AG09319 (cell line): ENCODE measurements at places on chromosomes 5 and 9.

DNA sequence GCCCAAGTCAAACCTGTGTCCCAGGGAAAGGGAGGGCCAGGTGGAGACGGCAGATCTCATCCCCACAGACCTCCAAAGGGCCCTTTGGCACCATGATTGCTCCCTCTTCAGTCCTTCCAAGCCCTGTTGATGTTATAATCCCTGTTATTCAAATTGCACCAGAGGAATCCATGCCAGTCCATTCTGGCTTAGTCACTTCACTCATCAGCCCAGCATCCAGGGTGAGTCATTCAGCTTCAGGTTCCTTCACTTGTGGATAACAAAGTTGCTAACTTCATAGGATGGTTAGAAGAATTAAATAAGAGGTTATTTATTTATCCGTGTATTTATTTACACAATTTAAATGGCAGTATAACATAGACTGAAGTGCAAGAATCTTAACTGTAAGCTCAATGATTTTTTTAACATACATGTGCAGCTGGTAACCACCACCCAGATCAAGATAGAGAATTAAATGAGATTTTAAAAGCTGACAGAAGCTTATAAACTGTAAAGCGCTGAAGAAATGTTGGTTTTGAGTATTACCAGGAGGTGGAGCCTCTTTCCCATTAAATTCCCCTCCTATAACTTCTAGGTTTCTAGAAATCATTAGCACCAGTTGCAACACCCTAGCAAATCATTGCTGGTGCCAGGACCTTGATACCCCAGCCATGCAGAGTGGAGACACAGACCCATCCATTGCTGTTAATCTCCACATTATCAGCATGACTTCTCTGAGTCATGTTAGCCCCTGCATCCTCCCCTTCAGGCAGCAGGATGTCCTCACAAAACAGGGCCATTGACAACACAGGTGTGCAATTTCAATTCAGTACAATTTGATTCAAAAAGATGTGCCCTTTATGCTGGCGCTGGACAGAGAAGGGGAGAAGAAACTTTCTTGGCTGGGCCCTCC lies 77.4 kb downstream of the SEC61B start:
- peak; percentile 56 for DNase-seq

- no peak for DNase-seq
Measured at GRCh38 chr5:167790462-167791260, 500.8 kb upstream of the WWC1 start.

- no peak for DNase-seq
Measured at GRCh38 chr9:37025071-37025822, 8.8 kb downstream of the PAX5 start.

DNA sequence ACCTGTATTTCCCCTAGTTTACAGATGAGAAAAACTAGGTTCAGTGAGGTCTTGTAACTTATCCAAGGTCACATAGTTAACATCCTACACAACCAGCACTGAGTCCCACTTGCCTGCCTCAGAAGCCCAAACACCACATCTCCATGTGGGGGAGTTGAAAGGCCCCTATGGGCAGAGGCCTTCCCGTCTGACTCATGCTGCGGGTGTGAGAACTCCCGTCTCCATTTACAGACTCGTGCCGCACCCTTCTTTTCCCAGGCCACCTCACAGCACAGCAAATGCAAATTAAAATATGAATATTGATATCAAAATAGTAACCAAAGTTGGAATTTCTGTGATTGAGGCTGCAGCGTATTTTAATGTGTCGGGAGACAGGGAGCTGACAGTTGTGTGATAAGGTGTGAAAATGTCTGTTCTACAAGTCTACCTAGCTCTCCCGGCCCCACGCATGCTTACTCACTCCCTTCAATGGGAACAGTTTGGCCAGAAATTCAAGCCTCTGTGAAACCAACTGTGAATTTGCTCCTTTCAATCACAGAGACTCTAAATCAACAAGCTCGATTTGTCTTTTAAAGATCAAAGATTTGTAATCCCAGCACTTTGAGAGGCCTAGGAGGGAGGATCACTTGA lies 90.1 kb downstream of the CRB2 start:
- no peak for DNase-seq

- no peak for DNase-seq
Measured at GRCh38 chr9:19429595-19429994, 20.8 kb downstream of the ACER2 start.

DNA sequence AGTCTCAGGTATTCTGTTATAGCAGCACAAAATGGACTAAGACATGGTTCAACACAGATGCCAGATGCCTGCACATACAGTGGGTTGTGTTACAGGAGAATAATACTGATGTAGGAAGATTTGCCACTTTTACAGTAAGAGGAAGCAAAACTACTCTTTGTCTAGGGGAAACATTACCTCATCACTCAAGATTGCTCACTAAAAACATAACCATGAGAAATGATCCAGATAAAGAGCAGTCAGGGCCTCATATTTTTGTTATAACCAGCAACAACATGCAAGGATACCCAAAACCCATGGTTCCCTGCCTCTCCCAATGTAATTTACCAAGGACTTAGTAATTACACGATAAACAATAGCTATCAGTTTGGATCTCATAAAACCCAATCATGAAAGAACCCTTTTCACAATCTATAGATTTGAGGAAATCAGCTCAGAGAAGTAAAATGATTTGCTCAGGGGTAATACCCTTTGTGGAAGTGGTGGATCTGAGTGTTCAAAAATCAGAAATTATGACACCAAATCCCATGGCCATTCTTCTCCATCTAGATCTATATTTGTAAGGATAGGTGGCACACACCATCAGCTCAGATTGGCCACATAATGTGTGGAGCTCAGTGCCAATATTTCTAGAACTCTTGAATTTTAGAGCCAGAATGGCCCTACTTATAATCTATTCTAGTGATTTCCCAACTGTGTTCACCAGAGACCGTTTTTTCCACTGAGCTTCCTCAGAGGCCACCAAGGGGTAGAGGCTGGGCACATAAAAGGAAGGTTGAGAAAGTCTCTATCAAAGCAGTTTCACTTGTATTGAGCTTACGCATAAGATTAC lies 27.8 kb downstream of the DPYSL3 start:
- DNase-seq: no peak

DNA sequence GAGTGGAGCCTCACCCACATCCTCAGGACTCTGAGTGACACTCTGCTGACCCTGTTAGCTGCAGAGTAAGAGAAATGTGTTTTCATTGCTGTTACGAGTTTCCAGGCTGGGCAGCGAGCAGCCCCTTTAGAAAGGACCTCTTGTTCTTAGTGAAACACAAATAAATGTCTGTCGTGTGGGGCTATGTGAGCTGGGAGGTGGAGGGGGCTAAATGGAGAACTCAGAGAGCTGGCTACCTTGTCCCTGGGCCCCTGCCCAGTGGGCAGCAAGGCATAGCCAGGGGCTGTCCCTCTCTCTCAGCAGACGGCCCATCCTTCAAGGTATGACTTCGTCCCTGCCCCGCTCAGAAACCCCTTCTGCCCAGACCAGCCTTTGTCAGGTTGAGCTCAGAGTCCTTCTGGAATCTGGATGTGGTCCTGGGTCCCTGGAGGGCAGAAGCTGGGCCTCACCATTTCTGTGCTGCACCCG lies 10.2 kb downstream of the DCANP1 start:
- no peak for DNase-seq

DNA sequence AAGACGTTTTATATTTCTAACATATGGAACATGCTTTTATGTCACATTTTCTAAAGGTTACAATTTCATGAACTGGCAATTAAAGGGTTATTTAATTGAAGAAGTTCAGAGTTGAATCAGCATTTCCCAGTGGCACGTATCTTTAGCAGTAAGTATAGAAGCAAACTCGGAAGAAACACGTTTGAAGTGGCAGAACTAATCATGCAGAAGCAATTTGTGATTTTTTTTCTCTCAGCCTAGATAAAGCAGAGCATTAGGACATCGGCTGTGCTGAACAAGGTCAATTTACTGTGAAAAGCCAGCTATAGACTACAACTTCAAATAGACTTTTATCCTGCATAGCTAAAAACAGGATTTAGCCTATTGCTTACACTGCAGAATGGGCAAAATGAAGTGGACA lies 104.7 kb downstream of the ISL1 start:
- DNase-seq: no peak

DNA sequence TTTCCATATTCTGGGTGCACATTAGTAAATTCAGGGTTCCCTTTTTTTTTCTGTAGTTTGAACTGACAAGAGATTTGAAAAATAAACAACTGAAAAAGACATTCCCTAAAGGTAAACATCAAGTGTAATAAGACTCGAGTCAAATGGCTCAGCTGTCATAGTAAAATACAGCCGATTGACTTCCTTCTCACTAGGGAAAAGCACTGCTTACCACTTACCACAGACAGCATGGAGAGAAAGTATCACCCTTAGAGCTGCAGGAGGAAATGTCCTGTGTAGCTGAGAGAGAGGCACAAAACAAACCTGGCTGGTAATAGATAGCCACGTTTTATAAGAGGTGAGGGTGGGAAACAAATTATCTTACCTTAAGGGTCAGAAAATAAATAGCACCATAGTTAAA lies 12.1 kb upstream of the DMAC1 start:
- no peak for DNase-seq

DNA sequence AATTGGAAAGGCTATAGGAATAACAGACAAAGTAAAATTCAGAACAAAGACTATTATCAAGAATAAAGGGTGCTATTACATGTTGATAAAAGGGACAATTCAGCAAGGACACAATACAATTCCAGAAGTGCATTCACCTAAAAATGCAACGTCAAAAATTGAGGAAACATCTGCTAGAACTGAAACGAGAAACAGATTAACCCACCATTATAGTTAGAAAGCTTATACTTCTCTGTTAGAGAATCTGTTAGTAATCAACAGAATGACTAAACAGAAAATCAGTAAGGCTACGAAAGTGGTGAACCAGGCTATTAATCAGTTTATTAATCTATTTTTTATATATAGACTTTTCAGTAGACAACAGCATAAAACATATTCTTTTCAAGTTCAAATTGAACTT lies 14.8 kb downstream of the FCN1 start:
- DNase-seq: no peak

- DNase-seq: peak; percentile 51
Measured at GRCh38 chr5:14397717-14398116, 183.9 kb upstream of the OTULINL start.
